Activated T-cell treated with anti-CD3 and anti-CD28 coated beads for 1 hour (primary cell): ENCODE measurements at places on chromosomes 16 and 17.
A peak's percentile ranks its signal among the peaks of the same experiment; 100 is the strongest.

- no peak for DNase-seq
These were observed 12.9 kb downstream of the MXRA7 start for GRCh38 chr17:76697702-76698465.

DNA sequence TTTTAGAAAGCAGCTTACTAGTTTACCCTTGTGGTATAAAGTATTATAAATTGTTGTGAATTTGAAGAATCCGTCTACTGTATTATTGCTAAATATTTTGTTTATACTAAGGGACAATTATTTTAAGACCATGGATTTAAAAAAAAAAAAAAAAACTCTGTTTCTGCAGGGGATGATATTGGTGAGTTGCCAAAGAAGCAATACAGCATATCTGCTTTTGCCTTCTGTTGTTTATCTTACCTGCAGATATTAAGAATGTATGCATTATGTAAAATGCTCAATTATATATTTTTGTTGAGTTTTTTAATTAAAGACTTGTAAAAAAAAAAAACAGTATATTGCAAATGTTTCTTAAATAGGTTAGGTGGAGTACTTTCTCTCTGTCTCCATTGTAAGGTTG lies 19.4 kb downstream of the WSB1 start:
- DNase-seq = no peak

DNA sequence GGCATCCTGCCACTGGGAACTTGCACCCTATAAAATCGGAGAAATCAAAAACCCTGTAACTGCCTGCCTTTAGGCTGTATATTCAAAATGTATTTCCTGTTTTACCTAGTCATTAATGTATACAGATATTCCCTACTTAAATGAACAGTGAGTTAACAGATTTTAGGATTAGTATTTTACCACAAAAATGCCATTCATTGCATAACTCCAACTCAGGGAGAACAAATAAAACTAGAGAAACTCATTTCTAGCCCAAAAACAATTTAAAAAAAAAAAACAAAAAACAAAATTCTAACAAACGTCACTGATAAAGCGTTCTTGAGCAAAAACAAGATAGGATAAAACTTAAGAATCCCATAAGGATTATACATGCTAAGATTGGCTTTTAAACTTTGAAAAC lies 3.7 kb upstream of the DHX33 start:
- no peak for DNase-seq

- peak; percentile 74 for DNase-seq
These were observed 5.4 kb downstream of the NAT9 start for GRCh38 chr17:74770498-74771318.

GRCh38 chr17:69743091-69743490 lies 328.6 kb downstream of the MAP2K6 start:
- DNase-seq = no peak

GRCh38 chr16:57386381-57386951 lies 14.2 kb downstream of the CX3CL1 start:
- DNase-seq = no peak

GRCh38 chr17:17314501-17315071 lies 11.4 kb downstream of the NT5M start:
- no peak for DNase-seq

GRCh38 chr17:62597150-62597549 lies 30.3 kb upstream of the MRC2 start:
- DNase-seq = no peak

DNA sequence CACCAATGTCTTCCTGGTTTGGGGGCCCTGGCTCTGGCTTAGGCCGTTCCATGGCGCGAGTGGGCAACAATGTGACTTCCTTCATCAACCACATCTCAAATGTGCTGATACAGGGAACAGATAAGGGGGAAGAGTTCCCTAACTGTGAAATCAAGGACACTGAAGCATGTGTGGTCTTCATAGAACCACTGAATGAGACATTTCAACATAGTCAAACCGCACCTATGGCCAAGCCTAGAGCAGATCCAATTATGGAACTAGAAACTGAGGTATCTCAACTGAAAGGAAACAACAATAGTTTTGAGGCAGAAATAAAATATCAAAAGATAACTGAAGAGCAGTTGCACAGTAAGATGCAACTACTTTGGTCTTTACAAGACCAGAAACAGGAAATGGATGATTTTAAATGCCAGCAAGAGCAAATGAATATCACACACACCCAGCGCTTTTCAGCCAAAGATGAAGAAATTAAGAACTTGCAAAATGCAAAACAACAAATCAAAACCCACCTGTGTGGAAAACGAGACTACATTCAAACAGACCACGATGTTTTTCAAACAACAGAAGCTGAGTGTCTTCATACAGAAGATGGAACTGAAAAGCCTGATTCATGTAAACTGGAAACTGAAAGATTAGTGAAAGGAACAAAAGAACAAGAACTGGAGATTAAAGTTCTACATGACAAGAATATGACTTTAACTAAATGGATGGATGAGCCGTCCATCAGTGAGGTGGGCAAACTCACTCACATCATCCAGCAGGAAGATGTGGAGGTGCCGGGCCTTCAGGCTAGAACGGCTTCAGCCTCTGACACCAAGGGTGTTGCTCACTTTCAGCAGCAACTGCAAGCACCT lies 18.1 kb upstream of the LCMT1 start:
- DNase-seq = no peak

DNA sequence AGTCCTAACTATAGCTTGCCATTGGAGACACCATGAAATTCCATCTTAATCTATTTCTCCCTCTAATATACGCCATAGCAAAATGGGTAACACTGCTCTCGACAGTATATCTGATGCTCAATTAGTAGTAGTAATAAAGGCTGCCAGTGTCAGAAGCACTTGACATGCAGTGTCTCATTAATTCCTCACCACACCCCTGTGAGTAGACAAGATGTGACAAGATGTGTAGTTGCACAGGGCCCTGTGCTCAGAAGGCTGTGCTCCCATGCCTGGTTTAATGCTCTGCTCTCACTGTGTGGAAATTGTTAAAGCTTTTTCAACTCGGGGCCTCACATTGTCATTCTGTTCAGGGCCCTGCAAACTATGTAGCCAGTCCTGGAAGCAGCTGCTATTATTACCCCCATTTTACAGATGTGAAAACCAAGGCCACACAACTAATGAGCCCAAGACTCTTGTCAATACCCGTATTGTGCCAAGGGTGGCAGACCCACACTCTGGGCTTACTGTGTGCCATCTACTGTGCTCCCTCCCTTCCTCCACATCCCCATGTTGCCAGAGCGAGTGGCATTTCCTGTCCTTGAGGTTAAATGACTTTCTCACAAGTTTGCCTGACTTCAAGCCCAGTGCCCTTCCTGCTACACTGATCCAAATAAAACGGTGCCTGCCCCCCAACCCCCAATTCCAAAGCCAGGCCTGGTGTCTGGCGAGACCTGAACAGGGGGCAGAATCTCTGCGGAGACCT lies 287.3 kb upstream of the CCL2 start:
- DNase-seq = no peak

DNA sequence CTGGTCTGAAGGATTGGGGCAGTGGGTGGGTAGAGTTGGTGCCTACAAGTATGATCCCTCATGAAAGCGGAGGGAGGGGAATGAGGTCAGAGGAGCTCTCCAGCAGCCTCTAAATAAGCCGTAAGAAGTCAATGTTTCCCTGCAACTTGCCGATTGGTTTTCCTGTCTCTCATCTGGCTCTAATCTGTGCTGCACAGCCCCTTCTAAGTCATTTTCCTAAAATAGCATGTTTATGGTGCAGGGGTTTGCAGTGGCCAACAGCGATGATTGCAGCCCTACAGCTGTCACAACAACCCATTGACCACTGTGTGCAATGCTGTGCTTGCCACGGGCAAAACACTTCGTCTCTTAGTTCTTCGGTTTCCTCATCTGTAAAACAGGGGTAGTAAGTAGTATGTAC lies 189.2 kb downstream of the PRKCB start:
- no peak for DNase-seq

- no peak for DNase-seq
These were observed 5.5 kb downstream of the ARMC5 start for GRCh38 chr16:31464781-31465260.

DNA sequence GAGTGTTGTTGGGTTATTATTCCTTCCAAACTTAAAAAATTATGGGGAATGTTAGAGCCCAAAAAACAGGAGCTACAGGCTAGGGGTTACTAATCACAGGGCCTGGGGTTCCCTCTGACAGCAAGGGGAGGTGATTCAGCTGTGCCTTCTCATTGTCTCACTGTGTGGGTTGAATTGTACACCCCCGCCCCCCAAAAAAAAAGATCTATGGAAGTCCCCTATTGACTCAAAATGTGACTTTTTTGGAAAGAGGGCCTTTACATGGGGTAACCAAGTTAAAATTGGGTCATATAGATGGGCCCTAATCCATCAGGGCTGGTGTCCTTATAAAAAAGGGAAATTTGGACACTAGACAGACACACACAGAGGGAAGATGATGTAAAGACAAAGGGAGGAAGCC lies 190.2 kb downstream of the SOX9 start:
- DNase-seq = no peak

- no peak for DNase-seq
These were observed 2.2 kb upstream of the PDP2 start for GRCh38 chr16:66878067-66878466.

DNA sequence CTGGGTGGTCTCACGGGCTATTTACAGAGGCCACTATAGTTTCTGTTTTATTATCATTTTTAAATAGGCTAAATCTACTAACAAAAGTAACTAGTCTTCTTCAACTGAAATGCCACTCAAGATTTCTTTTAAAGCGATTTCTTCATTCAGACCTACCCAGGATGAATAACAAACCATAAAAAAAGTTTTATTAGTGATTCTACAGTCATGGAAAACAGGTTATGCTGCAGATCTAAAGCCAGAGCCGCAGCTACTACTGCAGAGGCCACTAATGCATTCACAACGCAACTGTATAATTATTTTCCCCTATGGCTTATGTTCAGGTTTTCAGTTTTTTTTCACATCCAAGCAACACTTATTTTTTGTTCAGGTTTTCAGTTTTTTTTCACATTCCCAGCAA lies 136.2 kb upstream of the AXIN2 start:
- no peak for DNase-seq

- no peak for DNase-seq
These were observed 53.0 kb downstream of the NFAT5 start for GRCh38 chr16:69618721-69619120.

DNA sequence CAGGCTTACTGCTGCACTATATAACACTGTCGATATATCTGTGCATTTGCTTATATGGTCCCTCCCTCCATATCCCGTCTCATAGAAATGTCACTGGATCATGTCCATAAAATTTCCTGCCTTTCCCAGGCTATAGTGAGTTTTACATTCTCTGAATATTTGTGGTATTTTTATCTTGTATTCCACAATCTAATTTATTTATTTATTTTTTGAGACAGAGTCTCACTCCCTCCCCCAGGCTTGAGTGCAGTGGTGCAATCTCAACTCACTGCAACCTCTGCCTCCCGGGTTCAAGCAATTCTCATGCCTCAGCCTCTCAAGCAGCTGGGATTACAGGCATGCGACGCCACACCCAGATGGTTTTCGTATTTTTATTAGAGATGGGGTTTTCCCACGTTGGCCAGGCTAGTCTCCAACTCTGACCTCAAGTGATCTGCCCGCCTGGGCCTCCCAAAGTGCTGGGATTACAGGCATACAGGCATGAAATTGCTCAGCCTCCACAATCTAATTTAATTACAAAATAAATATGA lies 12.9 kb downstream of the TRIM37 start:
- no peak for DNase-seq

DNA sequence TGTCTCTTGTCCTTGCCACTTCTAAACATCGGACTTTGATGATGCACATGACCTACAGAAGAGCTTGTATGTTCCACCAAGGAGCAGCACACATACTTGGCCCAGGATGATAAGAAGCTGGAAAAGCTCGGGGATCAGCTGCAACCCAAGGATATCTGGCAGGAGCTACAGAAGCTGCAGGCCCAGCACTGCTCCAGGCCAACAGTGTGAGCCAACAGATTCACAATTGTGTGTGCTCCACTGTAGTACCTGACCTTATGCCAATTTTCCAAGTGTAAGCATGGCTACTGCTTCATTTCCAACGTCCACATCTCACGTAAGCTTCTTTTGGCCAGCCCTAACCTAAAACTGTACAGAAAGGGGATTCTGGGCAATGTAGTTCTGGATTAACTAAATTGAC lies 83.4 kb downstream of the COX10 start:
- no peak for DNase-seq

DNA sequence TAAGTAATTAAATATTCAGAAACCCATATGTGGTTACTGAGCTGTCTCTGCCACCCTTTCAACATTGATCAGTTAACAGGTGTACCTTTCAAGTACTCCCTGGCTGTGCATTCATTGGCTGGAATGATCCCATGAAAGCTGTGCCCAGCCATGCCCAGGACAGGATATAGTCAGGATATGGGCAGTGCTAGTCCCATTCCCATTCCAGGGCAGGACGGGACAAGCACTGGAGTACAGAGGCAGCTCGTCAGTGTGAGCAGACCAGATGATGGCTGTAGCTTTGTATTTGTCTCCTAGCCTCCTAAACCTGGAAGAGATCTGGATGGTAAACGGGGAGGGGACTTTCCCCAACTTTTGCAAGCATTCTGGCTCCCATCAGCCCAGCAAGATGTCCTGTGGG lies 22.5 kb downstream of the HEATR3 start:
- DNase-seq = no peak
